Right hindlimb (tissue), 1 donor: ENCODE measurements at places on chromosomes 5 and 9.

DNA sequence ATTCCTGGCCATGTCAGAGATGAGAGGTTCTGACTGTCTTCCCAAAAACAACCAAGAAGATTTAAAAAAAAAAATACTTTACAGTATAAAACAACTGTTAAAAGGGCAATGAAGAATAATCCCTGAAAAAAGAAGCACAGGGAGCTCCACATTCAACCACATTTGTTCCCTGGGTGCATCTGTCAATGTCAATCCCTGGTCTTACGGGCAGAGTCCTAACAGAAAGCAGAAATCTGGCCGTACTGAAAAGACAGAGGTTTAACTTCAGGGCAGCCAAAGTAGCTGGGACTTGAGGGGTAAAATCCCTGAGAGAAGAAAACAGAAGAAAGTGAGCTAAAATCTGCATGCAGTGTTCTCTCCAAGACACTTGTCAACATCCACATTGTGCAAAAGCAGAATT, 76.6 kb downstream of the RICTOR start:
- DNase-seq = peak; percentile 31

DNA sequence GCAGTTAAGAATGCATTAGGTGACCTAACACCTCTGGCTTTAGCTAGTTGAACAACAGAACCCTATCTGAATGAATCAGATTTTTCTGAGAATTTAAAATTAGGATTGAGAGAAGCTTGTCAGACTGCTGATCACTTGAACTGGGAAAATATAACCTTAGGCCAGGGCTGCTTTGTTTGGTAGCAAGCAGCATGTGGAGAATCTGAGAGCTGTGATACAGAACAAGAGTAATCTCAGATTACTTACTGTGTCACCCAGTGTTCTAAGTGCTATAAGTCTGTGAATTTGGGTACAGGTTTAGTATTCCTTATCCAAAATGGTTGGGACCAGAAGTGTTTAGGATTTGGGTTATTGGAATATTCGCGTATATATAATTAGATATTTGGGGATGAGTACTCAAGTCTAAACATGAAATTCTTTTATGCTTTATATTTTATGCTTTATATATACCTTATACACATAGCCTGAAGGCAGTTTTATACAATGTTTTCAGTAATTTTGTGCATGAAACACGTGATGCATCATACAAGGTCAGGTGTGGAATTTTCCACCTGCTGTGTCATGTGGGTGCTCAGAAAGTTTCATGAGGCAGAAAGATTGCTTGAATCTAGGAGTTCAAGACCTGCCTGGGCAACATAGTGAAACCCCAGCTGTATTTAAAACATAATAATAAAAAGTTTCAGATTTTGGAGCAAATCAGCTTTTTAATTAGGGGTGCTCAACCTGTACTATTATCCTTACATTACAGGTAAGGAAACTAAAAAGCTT, 8.3 kb upstream of the CHD1 start:
- DNase-seq = no peak

DNA sequence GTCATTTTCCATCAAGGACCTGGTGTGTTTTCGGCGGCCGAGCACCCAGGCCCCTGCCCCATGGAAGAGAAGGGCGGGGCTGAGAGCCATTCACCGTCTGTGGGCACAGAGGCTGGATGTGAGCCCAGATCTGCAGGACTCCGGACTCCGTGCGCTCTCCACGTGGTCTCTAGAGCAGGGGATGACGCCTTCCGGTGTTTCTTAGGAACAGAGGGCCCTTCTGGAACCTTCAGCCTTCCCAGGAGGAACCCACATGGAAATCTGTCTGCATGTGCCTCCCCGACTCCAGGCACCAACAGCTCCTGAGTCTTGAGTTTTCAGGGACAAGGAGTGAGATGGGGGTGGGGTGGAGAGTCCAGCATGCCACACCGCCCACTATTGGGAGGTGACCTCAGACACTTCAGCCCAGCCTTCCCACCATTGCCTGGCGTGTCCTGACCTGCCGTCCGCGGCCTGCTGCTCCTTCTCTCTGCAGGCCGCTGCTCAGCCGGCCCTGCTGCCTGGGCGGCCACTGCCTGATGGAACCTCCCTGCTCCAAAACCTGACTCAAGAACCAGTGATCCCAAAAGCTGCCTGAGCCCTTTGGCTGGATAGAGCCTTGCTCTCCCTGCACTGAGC, 2.4 kb upstream of the RXRA start:
- DNase-seq = peak; percentile 55

GRCh38 chr9:120921661-120922181, 4.9 kb downstream of the TRAF1 start:
- DNase-seq = peak; percentile 24

DNA sequence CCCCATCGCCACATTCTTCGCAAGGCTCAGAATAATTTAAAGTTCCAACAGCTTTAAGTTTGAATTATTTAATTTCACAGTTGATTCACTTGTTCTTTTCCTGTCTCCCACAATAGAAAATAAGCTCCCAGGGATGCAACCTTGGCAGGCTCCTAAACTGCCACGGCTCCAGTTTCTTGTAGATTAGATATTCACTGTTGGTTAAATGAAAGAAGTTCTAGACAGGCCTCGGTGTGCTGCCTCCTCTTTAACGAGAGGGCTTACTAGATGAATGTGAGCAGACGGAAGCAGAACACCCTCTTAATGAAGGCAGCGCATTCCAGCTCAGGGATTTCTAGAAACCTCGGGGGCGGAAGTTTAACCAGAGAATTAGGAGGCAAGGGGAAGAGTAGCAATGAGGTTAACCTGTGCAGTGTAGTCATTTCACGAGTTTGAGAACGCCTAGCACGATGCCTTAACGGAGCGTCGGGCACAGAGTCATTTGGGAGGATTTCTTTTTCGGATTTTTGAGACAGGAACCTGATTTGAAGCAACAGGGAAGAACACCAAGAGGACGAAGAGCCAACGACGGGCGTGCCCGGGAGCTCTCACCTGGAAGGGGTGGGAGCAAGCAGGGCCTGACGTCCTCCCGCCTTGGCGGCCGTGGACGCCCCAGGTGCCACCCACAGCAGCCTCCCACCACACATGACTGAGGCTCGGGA, 637 bp upstream of the SMC5 start:
- DNase-seq = peak; percentile 61

DNA sequence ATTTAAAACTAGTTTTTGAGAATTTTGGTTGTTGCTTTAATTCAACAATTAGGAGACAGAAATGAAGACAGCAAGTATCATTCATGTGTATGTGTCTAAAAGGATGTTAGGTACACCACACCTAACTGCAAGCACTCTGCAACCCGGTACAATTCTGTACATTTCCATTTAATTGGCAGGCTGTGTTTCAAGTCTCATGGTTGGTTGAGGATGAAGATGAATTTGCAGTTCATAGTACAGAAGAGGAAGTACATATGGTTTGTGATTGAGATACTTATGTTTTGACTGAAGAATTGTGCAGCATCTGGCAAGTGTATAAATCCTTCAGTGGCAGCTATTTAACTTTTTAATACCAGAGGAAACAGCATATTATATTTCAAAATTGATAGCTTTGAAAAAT, 628.7 kb upstream of the ZNF608 start:
- no peak for DNase-seq

GRCh38 chr9:91516777-91517176, 93.1 kb upstream of the NFIL3 start:
- no peak for DNase-seq

- DNase-seq = no peak
Measured at GRCh38 chr9:109453210-109453842, 44.8 kb downstream of the PTPN3 start.

DNA sequence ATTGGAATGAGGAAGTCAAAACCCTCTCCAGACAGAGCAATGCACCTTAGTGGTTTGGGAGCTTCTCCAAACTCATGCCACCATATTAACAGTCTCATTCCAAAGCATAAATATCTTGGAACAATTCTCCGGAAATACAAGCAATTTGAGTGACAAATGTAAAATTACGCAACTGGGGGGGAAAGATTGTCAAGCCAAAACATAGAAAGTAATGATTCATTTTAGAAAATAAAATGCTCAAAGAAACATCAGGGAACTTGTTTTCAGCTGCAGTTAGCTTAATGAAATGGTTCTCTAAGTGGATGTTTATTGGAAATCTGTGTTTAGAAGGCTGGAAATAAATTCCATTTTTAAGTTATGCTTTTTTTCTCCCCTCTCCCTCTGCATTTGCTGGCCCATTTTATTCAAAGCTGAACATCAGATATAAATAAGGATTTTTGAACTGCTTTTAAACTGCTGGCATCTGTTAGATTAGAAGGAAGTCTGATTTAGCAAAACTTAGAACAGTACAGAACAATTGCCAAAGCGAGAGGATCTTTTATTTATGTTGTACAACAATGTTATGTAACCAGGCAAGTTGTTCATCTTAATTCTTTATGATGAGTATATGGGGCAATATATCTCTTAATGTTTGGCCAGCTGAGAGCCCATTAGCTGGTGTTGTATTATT, 551.9 kb downstream of the PRELID2 start:
- no peak for DNase-seq

DNA sequence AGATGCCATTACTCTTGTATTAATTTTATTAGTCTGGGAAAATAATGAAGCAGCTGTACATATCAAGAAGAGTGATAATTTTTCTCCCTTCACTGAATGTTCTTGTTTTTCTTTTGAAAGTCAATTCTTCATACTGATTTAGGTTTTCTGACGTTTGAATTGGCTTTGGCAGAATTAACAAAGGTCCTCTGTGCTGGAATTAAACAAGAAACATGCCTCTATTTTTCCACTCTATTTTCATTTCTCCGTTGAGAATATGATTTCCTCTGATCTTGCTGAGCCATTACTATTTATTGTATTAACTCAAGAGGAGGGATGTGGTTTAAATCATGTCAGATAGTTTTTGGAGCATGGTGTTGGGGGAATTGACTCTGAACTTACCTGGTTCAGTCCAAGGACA, 42.3 kb downstream of the ANKDD1B start:
- no peak for DNase-seq

DNA sequence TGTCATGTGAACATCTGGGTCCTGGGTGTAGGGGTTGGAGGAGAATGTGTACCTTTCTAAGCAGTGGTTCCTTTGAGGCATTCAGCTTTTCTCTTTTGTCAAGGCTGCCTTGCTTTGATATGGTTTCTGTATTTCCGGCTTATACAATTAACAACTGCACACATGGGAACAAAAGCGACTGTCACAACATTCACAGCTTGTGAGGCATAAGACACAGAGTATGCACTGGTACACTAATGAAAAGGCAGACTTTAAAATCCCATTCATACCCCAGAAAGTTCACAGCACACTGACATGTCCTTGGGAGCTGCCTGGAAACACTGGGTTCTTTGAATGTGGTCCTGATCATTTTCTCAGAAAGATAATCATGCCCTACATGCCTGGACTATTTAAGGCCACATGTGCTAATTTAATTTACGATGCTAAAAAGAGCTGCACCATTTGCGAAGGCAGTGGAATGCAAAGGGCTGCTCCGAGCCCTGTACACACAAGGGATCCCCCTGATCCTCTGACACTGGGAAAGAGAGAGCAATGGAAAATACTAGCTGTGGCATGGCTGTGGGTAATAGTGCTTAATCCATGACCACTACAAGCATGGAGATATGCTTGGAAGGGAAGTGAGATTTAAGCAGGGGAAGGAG, 131.8 kb downstream of the EFNA5 start:
- DNase-seq = peak; percentile 37

DNA sequence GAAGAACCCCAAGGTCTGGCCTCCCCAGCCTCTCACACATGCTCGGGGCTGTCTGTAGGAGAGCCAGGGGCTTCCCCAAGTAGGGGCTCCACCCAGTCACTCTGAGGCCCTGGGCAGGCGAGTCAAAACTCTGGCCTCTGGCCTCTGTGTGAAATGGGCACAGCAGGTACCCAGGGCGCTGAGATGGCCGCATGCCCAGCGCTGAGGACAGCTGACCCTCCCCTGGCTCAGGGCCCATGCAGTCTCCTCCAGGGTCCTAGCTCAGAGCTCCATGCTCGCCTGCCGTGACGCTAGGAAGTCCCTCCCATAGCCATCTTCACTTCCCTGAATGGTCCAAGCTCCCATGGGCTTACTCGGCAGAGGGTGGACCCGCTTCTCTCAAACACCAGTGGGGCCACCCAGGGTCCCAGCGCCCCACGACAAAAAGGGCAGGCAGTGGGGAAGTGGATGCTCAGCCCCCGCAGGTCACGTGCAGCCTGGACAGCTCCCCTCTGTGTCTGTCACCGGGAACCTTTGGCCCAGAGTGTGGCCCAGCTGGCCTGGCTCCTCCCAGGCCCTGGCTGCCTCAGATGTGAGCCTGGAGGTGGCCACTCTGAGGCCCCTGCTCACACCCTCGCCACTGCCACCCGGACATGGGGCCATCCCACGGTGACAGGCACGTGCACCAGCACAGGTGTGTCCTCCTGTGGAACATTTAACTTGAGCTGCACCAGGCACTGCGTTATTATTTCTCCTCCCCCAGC, 12.2 kb upstream of the VAV2 start:
- no peak for DNase-seq

DNA sequence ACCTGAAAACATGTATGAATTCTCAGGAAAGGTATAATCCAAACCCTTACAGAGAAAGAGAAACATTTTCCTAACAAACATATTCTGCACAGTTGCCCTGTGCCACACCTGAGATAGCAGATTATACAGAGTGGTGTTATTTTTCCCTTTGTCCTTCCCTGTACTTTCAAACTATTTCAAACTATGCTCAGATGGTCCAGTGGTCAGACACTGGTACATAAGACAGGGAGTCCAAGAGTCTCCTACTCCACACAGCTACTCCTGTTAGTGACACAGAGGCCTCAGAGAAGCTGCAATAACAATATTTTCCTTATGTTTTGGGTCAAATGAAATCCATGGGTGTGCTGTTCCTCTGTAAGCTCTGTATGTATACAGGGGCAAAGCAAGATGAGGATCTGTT, 30.0 kb upstream of the SLC22A5 start:
- DNase-seq = no peak

GRCh38 chr5:37869216-37869615, 29.4 kb upstream of the GDNF start:
- no peak for DNase-seq

GRCh38 chr5:137842296-137842695, 25.4 kb upstream of the MYOT start:
- no peak for DNase-seq

DNA sequence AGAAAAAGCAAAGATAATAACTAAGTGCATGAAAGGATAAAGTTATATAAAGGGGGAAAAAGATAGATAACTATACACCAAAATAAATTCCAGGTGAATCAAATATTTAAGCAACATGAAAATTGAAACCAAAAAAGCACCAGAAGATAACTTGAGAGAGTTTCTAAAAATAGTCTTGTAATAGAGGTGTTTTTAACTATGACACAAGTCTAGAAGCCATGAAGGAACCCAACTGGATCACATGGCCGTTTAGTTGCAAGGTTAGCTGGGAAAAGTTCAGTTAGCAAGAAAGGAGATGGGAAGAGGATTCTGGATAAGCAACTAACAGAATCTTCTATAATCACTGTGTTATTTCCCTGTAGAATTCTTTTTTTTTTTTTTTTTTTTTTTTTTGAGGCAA, 9.2 kb upstream of the RASA1 start:
- DNase-seq = no peak

- no peak for DNase-seq
Measured at GRCh38 chr5:10863763-10864383, 102.8 kb upstream of the DAP start.

- no peak for DNase-seq
Measured at GRCh38 chr5:91061946-91062562, 321.1 kb downstream of the ARRDC3 start.
